ENCODE measurements at places on chromosomes 1 and 21. TPM values are rescaled to one million over a fixed set of nuclear protein-coding genes. Genes with fewer than 3 reads are reported as not detected.

DNA sequence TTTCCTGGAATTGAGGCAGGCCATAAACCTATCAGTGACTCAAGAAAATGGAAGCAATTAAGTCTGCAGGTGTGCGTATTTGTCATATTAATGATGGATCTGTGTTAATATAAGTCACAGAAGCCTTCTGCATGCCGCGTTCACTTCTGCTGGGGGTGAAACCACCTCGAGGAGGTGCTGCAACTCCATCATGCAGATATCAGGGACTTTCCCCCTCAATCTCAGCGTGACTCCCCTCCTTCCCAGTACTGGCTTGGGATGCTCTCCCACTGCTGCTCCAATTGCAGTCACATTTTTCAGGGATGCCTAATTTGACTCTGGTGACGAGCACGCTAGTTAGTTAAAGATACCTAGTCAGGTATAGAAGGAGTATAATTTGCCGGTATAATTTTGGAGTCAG, 87.5 kb downstream of the ASTN1 start:
- H3K27ac ChIP-seq = no peak overlapping the region
- no peaks in the 10 kb centered on the region for H3K27me3 ChIP-seq
- no peaks in the 10 kb centered on the region for H3K36me3 ChIP-seq
- no peak overlapping the region for H3K4me3 ChIP-seq
- DNase-seq = no peak

DNA sequence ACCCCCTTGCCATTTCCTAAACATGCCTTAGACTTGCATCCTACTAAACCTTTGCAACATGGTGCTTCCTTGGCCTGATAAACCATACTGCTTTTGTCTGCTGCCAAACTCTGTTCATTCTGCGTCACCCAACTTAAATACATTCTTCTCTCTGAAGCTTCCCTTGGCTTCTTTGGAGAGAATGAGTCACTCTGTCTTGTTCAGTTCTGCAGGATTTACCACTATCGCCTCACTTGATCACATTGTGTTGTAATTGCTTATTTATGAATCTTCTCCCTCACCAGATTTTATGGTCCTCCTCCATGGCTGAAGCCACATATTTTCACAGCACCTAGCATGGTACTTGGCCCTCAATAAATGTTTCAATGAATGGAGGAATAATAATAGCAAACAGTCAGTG, 21.7 kb upstream of the TUT4 start:
- no peaks in the 10 kb centered on the region for H3K27me3 ChIP-seq
- peak; percentile 53 for DNase-seq
- no peak overlapping the region for H3K27ac ChIP-seq
- H3K4me3 ChIP-seq = no peak overlapping the region
- no peaks in the 10 kb centered on the region for H3K36me3 ChIP-seq

DNA sequence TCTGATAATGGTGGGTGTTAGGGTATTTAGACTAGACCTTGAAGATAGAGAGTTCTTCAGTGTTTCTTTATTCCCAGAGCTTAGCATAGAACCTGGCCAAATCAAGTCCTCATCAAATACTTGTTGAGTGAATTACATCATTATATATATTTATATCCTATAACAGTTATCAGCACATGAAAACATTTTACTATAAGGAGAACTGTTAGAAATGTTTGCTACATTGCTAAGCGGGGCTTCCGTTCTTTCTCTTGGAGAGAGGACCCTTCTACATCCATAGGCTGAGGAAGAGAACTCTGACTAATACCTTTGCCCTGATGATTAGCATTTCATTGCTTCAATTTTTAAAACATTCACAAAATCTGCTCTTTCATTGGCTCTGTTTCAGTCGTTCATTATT, 66.5 kb upstream of the NBL1 start:
- H3K4me1 ChIP-seq = peaks cover 13% of the 10 kb centered on the region
- no peak overlapping the region for H3K4me3 ChIP-seq
- peak; percentile 65 for DNase-seq
- H3K27ac ChIP-seq = peak overlapping the region; percentile 77

DNA sequence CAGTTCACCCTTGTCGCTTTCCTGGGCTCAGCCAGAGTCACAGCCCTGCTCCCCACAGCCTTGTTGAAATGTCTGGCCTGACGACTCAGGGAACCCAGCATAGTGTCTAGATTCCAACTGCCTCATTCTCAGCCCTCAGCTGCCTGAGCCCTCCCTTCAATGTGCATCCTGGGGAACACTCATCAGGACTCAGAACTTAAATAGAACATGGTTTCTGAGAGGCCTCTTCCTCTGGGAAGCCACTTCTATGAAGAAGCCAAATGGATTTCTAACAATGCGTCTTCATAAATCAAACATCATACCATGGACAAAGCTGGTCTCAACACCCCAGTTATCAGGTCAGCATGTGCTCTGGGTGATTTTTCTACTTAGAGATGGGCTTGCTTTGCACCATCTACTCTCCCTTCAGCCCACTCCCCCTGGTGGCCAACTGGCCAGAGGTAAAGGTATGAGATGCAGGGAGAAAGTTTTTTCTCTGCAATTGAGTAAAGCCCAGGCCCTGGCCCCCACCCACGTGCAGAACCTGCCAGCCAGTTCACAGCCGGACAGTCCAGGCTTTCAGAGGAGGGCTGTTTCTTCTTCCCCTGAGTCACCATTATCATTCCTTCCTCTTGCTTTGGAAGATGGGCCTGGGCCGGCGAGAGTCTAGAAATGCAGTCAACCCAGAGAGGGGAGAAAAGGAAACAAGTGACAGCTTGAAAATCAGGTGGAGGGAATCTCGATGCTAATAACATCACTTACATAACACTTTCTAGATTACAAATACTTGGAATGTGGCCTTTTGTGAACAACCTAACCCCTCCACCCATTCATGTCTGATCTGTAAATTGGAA, 32.1 kb downstream of the CD244 start:
- H3K27ac ChIP-seq = no peak overlapping the region
- peak; percentile 11 for DNase-seq
- H3K4me3 ChIP-seq = no peak overlapping the region
- H3K27me3 ChIP-seq = no peaks in the 10 kb centered on the region
- no peaks in the 10 kb centered on the region for H3K36me3 ChIP-seq

DNA sequence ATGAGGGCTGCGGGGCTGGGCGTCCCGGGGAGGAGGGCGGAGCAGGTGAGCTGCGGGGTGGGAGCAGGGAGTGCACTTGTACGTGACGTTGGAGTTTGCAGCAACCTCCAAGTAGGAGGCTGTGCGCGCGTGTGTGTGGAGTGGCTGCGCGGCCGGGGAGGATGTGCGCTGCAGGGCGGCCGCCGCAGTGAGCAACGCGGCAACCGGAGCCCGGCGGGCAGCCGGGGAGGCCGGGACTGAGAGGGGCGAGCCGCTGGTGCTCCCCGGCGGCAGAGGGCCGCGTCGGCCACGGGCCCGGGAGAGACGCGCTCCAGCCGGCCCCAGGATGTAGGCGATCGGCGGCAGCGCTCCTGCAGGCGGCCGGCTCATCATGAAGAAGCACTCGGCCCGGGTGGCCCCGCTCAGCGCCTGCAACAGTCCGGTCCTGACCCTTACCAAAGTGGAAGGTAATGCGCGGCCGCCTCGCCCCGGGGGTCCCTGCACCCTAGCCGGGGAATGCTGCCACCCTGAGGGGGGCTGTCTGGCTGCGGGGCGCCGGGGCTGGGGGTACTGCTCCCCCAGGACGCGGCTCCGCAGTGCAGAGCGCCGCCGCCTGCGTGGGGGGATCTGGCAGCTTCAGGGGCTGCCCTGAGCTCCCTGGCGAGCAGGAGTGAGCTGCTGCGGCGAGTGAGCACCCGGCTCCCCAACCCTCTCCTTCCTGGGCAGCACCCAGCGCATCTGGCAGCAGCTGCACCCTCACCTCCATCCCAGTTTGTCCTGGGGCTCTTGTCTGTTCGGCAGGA, 158.9 kb upstream of the COA6 start:
- H3K27me3 ChIP-seq = peaks cover 36% of the 10 kb centered on the region
- peak overlapping the region; percentile 38 for H3K4me3 ChIP-seq

DNA sequence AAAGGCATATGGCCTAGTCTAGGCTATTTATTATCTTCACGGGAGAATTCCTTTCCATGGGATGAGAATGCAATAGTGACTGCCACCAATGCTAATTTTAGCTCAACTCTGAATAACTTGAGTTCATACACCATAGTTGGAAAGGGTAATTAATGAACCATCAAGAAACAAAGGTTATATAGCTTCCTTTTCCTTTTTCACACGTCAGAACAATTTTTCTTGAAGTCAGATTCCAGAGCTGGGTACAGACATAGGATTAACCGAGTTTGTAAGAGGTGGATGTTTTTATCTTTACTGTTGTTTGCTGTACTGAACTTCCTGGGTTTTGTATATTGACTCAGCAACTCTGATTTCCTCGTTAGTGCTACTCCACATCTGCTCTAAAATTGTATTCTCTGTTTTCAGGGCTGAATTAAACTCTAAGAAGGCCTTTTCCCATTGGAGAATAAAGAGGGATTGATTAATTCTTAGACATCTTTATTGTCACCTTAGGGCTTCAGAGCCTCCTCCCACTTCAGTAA, 262.0 kb downstream of the NUF2 start:
- no peaks in the 10 kb centered on the region for H3K36me3 ChIP-seq
- no peaks in the 10 kb centered on the region for H3K27me3 ChIP-seq
- no peak overlapping the region for H3K27ac ChIP-seq

DNA sequence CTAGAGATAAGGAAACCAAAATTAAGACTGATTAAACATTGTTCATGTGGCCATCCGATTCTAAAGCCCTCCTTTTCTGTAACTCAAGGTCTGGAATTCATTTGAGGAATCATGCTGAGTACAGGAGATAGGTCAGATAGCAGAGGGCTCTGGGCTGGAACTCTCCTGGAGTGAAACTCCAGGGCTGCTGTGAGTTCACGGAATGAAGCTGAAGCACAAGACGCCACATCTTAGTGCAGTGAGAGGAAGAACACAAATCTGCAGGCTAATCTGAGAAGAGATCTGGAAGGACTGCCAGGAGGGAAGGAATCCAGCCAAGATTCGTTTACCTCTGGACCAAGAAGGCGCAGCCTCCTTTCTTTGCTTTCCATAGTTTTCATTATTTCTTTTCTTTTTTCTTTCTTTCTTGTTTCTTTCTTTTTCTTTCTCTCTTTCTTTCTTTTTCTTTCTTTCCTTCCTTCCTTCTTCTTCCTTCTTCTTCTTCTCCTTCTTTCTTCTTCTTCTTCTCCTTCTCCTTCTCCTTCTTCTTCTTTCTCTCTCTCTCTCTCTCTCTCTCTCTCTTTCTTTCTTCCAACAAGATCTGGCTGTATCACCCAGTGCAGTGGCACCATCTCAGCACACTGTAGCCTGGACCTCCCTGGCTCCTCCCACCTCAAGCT, 74.8 kb upstream of the ATP1B1 start:
- H3K36me3 ChIP-seq = no peaks in the 10 kb centered on the region
- no peak overlapping the region for H3K4me3 ChIP-seq
- no peaks in the 10 kb centered on the region for H3K27me3 ChIP-seq
- H3K4me1 ChIP-seq = no peaks in the 10 kb centered on the region
- peak; percentile 92 for DNase-seq

- H3K27ac ChIP-seq = peak overlapping the region; percentile 49
- no peak overlapping the region for H3K4me3 ChIP-seq
- peak; percentile 85 for DNase-seq
- peaks cover 5% of the 10 kb centered on the region for H3K4me1 ChIP-seq
Measured at GRCh38 chr1:54973205-54973921, 7.1 kb upstream of the TMEM61 start.

DNA sequence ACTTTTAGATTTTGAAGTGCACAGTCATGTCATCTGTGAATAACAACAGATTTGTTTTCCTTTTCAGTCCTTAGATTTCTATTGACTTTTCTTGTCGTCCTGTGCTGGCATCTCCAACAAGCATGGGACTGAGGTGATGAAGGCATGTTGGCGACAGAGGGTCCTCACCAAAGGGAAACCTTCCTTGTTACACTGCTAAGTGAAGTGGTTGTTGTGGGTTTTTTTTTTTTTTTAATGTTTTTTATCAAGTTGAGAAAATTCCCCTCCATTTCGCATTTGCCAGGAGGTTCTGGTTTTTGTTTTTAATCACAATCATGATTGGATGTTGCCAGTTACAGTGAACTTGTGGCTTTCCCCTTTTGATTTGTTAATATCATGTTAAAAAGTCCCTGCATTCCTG, 24.0 kb downstream of the AGPAT3 start:
- DNase-seq = no peak
- peaks cover 20% of the 10 kb centered on the region for H3K4me1 ChIP-seq
- no peak overlapping the region for H3K27ac ChIP-seq
- H3K36me3 ChIP-seq = peaks cover 4% of the 10 kb centered on the region
- no peaks in the 10 kb centered on the region for H3K27me3 ChIP-seq

GRCh38 chr1:223670458-223671159, 5.1 kb upstream of the CAPN8 start:
- H3K4me1 ChIP-seq = no peaks in the 10 kb centered on the region
- H3K4me3 ChIP-seq = no peak overlapping the region
- peaks cover 7% of the 10 kb centered on the region for H3K27me3 ChIP-seq
- no peak for DNase-seq

The PTGS2 gene
- total RNA-seq = 1.1 TPM

The FAM177B gene
- 0.18 TPM for total RNA-seq

The OR2L13 gene
- not detected for total RNA-seq

The AK5 gene
- 6.0 TPM for total RNA-seq

The CFHR1 gene
- total RNA-seq = 0.53 TPM

The RGSL1 gene
- not detected for total RNA-seq

The SPOCD1 gene
- 0.13 TPM for total RNA-seq
